ENCODE measurements at places on chromosomes 12 and 14. TPM values are rescaled to one million over a fixed set of nuclear protein-coding genes. Genes with fewer than 3 reads are reported as not detected.

- no peak for DNase-seq
These were observed 1133.2 kb upstream of the TMEM132C start for GRCh38 chr12:127133675-127134335.

GRCh38 chr12:92444763-92445162 lies 258.0 kb upstream of the PLEKHG7 start:
- DNase-seq: no peak

Gene PIWIL1
- total RNA-seq: not detected

DNA sequence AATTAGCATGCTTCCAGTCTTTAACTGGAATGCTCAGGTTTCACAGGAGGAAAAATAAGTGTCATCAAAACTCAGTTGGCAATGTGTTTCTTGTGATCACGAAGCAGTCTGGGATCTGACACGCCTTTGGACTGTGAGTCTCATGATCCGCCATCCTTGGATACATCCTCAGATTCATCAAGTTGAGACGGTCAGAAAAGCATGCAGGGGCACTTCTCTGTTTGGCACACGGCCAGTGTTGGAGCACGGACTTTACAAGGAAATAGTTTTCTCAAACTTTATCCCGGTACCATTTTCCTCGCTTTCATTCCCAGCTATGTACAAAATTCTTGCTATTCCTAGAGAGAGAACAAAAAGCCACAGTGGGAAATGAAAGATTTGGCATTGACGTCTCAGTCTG lies 88.4 kb upstream of the PARP11 start:
- DNase-seq: no peak

DNA sequence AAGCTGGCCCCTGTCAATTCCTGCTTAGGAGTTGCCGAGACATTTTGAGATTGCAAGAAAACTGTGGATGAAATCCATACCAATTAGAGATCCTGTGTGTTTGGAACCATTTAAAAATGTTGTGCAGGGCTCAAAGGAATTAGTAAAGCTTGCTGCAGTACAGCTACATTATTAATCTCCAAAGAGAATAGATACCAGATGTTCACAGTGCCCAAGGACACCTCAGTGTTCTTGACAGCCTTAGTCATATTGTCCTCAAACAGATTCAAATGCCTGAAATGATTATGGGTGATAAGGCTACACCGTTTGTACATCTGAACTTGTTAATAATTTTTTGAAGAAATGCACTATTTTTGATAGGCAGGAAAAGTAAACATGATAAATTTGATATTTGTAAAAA lies 164.6 kb downstream of the MSRB3 start:
- DNase-seq: no peak

DNA sequence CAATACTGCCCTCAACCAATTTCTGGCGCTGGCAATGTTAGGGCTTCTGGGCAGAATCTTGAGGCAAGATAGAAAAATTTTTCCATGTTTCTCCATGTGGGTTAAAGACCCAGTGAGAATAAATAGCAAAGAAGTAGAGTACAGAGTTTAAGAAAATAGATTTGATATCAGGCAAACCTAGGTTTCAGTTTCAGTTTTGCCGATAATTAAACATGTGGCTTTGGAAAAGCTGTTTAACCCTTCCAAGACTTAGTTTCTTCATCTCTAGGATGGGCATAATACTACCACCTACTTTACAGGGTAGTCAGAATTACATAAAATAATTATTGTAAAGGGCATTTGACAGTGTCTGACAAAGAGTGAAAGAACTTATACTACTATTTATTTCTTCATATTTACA lies 360.4 kb downstream of the PCNX1 start:
- DNase-seq: no peak
